Brain microvascular endothelial cell (primary cell): ENCODE measurements at places on chromosomes 7 and 10.

DNA sequence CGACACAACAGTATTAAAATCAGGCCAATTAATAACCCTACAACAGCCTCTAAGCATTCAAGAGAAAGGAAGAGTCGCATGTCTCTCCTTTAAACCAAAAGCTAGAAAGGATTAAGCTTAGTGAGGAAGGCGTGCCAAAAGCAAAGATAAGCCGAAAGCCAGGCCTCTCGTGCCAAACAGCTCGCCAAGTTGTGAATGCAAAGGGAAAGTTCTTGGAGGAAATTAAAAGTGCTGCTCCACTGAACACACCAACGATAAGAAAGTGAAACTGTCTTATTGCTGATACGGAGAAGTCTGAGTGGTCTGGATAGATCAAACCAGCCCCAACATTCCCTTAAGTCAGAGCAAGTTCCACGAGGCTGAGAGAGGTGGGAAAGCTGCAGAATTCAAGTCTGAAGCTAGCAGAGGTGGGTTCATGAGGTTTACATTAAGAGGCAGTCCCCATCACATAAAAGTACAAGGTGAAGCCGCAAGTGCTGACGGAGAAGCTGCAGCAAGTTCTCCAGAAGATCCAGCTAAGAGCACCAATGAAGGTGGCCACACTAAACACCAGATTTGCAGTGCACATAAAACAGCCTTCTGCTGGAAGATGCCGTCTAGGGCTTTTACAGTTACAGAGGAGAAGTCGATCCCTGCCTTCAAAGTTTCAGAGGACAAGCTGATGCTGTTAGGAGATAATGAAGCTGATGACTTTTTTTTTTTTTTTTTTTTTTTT, 194.8 kb downstream of the MAD1L1 start:
- DNase-seq = no peak

DNA sequence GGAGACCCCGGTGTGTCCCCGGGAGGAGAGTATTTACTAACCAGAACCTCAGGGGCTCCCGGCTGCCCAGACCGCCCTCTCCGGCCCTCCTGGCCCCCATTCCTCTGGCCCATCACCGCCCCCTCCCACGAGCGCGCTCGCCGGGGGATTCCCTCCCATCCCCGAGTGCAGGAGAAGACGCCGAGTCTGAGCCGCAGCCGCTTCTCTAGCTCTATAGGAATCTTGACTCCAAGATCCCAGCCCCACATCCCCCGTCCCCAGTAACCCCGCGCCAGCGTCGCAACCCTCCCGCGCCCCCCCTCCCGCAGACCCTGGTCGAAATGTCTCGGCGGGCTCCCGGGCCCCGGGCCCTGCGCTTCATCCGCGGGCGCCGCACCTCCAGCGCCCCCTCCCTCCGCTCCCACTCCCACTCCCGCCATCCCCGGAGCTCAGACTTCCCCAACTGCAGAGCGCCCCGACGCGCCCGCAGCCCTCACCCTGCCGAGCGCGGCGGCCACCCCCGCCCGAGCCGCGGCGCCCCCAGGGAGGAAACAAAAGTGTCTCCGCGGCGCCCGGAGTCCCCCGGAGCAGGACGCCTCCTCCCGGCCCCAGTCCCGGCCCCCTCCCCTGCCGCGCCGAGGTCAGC, 541 bp downstream of the ELMO1 start:
- DNase-seq = no peak

DNA sequence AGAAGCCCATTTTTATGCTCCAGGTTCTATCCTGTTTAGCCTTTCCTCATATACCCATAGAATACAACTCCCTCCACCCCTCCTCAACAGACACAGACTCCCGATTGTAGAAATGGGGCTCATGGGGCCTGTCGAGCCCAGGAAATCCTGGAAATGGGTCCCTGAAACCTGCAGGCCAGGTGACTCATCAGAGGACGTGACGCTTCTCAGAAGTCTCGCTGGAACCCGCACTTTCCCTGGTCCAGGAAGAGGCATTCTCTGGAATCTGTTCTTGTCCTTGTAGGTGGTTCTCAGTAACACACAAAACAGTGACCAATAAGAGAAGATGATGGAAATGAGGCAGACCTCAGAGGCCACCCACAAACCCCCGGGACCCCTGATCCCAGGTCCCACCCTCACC, 244.8 kb upstream of the PPP2R2D start:
- DNase-seq = no peak

DNA sequence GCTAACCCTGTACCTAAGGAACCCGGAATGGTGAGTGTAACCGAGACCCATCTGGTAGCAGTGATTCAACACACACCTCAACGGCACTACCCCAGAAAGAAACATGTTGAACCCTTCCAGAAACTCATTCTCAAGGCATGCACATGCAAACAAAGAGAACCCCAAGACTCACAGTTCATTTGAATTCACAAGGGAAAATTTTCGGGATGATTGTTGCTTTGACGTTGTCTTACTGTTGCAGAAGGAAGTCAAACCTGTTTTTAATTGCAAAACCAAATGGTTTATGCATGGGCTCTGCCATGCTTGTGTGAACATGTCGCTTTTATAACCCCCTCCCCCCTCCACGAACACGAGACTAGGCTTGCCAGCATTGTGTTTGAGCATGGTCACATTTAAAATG, 539.7 kb downstream of the GATA3 start:
- no peak for DNase-seq

DNA sequence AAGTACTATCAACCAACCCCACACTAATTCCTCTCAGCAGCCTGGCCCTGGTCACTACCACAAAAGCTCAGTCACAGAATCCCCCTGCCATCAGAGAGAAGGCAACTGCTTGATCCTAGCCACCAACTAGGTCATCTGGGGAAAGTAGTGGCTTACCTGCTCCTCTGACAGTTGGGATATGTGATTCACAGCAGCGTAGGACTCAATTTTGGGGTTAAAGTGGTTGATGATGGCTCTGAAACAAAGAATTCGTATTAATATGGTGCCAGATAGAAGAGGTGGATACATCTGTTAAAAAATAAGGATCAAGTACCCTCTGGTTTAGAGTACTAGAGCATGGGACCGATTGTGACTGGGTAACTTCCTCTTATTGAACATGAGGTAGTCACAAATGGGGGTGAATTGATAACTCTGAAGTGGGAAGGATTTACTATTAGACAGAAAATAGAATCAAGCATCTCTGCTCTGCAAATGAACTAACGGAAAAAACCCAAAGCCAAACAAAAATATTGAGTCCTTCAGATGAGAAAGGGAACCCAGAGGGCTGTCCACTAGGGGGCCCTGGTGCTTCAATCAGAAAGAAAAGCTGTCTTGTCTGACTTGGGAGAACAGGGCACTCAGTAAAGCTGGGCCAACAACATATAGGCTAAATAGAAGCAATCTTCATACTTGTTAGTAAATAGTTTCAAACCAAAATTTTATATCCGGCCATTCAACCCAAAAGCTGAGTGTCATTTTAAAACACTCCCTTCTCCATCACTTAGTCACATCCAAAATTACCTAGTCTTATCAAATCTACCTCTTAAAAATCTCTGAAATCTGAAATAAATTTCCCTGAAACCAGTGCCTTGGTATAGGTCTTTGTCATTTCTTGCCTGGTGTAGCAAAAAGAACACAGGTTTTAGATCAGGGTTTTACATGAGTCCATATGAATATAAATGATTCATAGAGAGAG, 45.9 kb upstream of the KCNIP2 start:
- DNase-seq = peak; percentile 83

DNA sequence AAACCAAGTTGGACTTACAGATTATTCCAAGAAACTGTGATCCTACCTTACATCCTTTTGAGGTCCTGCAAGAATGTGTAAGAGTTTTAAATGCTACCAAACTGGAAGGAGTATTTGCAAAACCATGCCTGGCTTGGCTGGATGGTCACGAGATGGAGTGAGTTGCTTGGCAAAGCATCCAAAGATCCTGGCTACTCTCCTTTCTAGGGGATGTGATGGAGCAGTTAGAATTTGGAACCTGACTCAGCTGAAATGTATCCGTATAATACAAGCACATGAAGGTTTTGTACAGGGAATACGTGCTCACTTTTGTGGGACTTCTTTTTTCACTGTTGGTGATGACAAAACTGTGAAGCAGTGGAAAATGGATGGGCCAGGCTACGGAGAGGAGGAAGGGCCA, 13.3 kb upstream of the SYPL1 start:
- no peak for DNase-seq

DNA sequence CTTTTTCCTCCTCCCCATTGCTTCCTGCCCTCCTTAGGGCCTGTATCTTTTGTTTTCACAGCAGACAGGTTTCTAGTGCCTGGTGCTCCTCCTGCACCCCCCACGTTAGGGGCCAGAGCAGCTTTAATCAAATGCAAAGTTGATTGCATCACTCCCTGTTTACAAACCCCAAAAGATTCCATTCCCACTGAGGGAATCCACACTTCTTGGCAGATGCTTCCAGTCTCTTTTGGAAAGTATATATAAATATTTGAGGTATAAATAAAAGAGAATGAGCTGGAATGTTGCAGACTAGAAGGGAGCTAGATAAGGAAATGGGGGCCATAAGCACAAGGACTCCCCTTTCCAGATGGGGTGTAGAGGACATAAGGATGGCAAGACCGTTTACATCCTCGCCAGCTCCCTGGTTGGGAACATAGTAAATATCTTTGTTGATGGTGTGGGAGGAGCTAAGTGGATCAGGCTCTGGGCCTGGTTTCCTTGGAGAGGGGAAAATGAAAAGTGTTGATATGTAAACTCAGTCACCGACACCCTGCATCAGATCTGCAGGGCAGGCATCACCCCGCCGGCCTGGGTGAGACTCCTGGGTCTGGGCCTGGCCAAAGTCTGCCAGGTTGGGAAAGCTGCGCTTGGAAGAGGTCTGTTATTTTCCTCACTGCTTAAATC, 6.2 kb downstream of the RARRES2 start:
- no peak for DNase-seq

DNA sequence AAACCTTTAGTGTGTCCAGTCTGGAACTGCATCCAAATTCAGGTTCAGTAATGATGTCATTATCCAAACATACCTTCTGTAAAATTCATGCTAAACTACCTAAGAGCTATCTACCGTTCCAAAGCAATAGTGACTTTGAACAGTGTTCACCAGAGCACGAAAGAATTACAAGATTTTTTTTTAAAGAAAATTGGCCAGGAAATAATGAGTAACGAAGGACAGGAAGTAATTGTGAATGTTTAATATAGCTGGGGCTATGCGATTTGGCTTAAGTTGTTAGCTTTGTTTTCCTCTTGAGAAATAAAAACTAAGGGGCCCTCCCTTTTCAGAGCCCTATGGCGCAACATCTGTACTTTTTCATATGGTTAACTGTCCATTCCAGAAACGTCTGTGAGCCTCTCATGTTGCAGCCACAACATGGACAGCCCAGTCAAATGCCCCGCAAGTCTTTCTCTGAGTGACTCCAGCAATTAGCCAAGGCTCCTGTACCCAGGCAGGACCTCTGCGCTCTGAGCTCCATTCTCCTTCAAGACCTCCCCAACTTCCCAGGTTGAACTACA, 694 bp upstream of the FAS start:
- DNase-seq = peak; percentile 50
